ENCODE measurements at places on chromosomes 12 and 14.

DNA sequence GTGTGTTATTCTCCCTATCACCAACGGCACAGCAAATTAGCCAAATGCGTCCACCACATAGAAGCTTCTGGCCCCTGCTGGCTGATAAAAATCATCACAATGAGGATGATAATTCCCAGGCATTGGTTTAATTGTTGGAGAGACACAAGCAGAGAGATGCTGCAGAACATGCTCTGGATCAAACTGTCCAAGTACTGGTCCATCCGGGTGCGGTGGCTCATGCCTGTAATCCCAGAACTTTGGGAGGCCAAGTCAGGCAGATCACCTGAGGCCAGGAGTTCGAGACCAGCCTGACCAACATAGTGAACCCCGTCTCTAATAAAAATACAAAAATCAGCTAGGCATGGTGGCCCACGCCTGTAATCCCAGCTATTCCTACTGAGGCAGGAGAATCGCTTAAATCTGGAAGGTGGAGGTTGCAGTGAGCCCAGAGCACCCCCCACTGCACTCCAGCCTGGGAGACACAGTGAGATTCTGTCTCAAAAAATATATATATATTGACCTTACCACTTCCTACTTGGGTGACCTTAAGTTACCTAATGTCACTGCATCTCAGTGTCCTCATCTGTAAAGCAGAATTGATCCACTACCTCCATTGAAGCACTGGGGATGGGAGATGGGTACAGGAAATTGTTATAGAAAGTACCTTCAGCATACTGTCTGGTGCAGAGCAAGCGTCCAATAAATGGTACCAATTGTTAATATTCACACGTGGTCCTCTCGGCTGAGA lies 83.7 kb upstream of the EGLN3 start:
- DNase-seq, result no peak

DNA sequence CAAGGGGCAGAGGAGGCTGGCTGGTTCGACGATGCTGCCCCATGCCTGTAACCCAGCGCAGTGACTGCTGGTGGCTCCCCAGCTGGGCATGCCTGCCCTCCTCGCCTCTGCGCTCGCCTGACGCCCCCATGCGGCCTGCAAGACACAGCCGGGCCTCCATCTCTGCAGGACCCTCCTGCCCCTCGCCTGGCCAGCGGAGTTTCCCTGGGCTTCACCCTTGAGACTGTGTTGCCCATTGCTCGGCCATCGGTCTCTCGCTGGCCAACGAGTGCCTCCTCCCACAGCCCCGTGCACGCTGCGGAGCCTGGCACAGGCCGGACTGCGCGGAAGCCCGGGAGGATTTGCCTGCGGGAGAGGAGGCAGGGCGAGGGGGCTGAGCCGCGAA lies 17.6 kb downstream of the ASPG start:
- no peak for DNase-seq

- no peak for DNase-seq
Observed at GRCh38 chr12:117051380-117051779, 47.8 kb downstream of the TESC start.

GRCh38 chr14:63891148-63891975 lies 38.6 kb downstream of the SYNE2 start:
- DNase-seq, result no peak

DNA sequence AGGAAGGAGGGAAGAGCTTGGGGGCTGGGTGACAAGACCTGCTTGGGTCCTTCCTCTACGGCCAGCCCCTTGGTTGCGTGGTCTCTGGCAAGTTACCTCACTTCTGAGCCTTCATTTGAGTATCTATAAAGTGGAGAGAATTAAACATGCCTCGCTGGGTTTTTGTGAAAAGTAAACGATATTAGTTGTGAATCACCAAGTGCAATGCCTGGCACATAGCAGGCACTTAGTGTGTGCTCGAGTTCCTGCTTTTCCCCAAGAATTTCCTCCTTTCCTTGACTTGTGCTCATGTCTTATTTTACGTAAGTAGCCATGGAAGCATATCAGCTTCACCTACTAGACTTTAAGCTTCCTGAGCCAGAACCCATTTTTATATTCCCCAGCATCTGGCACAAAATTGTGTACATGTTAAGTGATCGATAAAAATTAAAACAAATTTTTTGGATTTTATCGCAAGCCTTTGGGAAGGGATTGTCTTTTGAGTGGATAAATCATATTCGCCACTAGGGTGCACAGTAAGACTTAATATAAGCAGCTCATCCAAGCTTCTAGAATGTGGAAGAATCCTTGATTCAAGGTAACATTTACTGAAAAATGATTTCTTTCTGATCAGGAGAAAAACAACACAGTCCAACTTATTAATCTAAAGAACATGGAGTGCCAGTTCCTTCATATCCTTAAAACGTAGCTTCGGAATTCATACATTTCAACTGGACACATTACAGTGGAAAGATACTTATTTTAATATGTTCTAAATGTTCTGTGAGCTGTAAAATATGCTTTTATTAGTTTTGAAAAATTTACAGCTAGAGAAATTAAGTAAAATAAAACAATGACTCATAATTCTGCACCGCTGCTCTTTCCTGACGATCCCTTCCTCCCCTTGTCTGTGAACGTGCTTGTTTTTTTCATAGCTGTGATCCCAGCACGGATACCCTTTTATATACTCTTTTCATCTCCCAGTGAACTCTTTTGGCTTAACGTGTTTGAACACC lies 62.0 kb downstream of the SLC25A47 start:
- DNase-seq, result no peak

- DNase-seq, result no peak
Observed at GRCh38 chr12:132638541-132639408, 20.2 kb downstream of the P2RX2 start.
